Stimulated activated CD4-positive, alpha-beta T cell treated with anti-CD3 and anti-CD28 coated beads, Interleukin-1b, Interleukin-23, amount 100 ng/mL, for 4 hours (primary cell): ENCODE measurements at places on chromosomes 16 and 17.

DNA sequence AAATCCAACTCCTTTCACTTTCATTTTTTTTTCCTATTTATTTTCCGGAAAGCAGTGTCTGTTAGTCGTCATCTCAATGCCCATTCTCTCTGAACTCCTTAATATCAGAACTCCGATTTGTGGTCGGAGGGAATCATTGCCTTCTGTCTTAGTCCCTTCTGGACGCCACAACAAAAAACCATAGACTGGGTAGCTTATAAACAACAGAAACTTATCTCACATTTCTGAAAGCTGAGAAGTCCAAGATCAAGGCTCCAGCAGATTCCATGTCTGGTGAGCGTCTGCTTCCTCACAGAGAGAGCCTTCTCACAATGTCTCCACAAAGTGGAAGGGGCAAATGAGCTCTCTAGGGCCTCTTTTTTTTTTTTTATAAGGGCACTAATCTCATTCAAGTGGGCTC is 296.6 kb upstream of the CDH11 start:
- DNase-seq = no peak

- DNase-seq = no peak
Observed at GRCh38 chr16:22317001-22317530, 19.9 kb downstream of the POLR3E start.

DNA sequence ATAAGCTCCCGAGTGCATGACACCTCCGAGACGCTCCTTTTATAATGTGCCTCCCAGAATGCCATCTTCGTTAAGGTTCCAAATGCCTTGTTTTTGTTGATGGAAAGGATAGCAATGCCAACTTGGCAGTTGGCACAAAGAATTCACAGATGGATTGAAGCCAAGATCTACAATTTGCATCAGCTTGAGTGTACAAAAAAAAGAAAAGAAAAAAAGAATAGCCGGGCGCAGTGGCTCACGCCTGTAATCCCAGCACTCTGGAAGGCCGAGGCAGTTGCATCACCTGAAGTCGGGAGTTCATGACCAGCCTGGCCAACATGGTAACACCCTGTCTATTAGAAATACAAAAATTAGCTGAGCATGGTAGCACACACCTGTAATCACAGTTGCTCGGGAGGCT is 7.6 kb downstream of the TBC1D16 start:
- no peak for DNase-seq

DNA sequence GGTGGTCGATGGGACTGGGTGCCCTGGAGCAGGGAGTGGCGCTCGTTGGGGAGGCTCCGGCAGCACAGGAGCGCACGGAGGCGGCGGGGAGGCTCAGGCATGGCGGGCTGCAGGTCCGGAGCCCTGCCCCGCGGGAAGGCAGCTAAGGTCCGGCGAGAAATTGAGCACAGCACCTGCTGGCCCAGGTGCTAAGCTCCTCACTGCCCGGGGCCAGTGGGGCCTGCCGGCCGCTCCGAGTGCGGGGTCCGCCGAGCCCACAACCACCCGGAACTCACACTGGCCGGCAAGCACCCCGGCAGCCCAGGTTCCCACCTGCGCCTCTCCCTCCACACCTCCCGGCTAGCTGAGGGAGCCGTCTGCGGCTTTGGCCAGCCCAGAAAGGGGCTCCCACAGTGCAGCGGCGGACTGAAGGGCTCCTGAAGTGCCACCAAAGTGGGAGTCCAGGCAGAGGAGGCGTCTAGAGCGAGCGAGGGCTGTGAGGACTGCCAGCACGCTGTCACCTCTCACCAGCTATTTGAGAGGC is 88.8 kb upstream of the EEF2KMT start:
- DNase-seq = no peak

GRCh38 chr17:64041912-64042311 is 21.5 kb upstream of the ICAM2 start:
- no peak for DNase-seq

DNA sequence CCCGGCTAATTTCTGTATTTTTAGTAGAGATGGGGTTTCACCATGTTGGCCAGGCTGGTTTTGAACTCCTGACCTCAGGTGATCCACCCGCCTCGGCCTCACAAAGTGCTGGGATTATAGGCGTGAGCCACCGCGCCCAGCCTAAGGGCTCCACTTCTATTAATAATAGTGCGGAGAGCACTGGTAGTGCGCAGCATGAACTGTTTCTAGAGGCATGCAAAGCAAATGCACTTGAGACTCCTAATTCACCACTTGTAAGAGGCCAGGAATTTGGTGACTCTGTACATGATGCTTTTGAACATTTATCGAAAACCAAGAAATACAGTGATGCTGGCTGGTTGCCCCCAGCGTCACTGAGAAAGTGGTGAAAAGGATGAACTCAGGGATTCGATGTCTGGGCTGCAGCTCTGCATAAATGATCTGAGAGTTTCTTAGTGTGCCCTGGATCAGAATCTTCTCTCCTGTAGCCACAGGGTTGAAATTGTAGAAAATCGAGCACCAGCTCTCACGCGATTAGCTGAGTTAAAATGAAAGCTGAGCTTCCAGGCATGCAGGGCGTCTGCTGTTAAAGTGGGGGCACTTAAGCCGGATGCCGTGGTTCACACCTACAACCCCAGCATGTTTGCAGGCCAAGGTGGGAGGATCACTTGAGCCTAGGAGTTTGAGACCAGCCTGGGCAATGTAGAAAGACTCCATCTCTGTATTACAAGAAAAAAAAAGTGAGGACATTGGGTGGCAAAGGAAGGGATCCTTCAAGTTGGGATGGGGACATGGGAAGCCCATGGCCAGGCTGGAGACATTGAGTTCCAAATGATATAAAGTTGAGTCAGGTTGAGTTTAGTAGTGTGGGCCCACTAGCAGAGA is 4.8 kb downstream of the RNF213 start:
- DNase-seq = peak; percentile 39
